ENCODE measurements at places on chromosomes 11 and 22. TPM values are rescaled to one million over a fixed set of nuclear protein-coding genes. Genes with fewer than 3 reads are reported as not detected.

Gene MYEOV
- not detected for total RNA-seq

Gene MMP27
- total RNA-seq = not detected

Gene PDGFD
- 73.8 TPM for total RNA-seq

Gene OR52I2
- total RNA-seq = not detected

Gene GRIA4
- total RNA-seq = not detected

Gene MALAT1
- total RNA-seq = 5,652 TPM

Gene GAL3ST1
- 0.56 TPM for total RNA-seq

Gene FAM181B
- total RNA-seq = not detected

Gene FAM180B
- not detected for total RNA-seq

Gene OR6T1
- not detected for total RNA-seq

Gene TENM4
- total RNA-seq = 4.2 TPM

Gene CARD18
- not detected for total RNA-seq

Gene OR10D3
- not detected for total RNA-seq

Gene PIH1D2
- total RNA-seq = 1.8 TPM

Gene APOA4
- total RNA-seq = not detected
